ENCODE measurements at places on chromosomes 12 and 14. TPM values are rescaled to one million over a fixed set of nuclear protein-coding genes. Genes with fewer than 3 reads are reported as not detected.

The CAPZA3 gene
- total RNA-seq: 0.14 TPM

The DUSP6 gene
- 30.9 TPM for total RNA-seq

The BBS10 gene
- total RNA-seq: 13.9 TPM

The SLCO1B1 gene
- not detected for total RNA-seq

The KRT72 gene
- not detected for total RNA-seq

The LRCOL1 gene
- total RNA-seq: not detected

The SPSB2 gene
- total RNA-seq: 6.7 TPM

The ACSM4 gene
- not detected for total RNA-seq

The OR6C2 gene
- not detected for total RNA-seq

The AKAP6 gene
- total RNA-seq: 2.7 TPM

The ASIC1 gene
- 2.1 TPM for total RNA-seq

The PTHLH gene
- 2.0 TPM for total RNA-seq

The PRH2 gene
- total RNA-seq: 0.18 TPM

The KRT4 gene
- total RNA-seq: not detected

The ARMH4 gene
- 4.0 TPM for total RNA-seq

The PTPRR gene
- 0.09 TPM for total RNA-seq

Data from smooth muscle cell of bladder (primary cell).